ENCODE measurements at places on chromosomes 7 and 10. TPM values are rescaled to one million over a fixed set of nuclear protein-coding genes. Genes with fewer than 3 reads are reported as not detected.

SYCE1 gene
- not detected for total RNA-seq

MAP3K8 gene
- 16.4 TPM for total RNA-seq

NUTM2E gene
- total RNA-seq, result 0.70 TPM

NOS3 gene
- 1.8 TPM for total RNA-seq

ERV3-1 gene
- total RNA-seq, result 14.0 TPM

CRHR2 gene
- total RNA-seq, result not detected

CCDC172 gene
- total RNA-seq, result not detected

TMEM139 gene
- total RNA-seq, result 131 TPM

ARHGEF35 gene
- 29.6 TPM for total RNA-seq

DNA sequence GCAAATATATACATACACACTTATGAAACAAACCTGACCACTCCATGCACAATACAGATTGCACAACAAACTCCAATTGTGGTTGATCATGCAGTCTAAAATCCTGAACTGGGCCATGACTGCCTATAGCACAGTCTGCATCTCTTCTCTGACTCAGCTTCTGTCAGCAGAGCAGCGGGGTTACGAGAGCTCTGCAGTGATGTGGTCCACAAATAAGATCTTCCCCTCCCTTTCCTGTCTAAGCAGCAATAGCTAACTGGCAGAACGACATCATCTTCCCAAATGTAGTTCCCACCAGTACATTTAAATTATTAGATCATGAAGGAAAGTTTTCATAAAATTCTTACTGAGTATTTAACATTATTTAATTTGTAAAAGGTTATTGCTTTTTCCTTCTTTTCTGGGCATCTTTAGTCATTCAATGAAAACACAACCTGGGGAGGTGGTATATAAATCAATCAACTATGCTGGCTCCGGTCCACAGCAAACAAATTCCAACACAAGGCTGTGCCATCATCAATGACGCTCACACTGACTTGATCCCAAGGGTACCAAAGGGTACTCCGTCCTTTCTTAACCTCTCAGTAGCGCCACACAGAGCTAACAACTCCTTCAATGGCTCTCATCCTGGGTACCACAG is 17.1 kb downstream of the ARHGAP21 start:
- peak; percentile 72 for DNase-seq

DNA sequence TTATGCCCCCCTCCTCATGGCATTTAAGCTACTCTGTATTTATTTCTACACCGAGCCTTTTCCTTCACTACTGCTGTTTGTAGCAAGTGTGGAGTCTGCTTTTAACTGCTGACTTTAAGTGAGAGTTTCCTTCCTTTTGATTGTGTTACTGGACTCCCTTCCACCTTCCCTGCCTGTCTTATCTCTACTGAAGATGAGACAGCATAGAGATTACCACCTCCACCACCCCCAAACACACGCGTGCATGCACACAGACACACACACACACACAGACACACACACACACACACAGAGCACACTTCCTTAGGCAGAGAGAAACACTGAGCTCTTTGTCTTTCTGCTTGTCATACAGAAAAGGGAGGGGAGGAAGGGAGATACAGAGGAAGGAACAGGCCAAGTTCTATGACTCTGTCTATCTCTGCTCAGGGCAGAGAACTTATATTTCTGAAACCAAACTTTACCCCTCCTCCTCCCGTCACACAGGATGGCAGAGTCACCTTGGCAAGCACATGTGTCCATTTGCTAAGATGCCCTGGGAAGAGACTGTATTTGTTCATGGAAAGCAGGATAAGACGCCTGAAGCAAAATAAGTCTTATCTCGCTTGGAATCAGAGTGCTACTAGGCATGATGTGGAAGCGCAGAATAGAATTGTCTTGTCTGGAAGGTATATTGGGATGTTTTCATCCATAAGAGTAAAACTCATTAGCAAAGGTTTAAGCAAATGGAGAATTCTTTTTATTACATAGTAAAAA is 81.8 kb upstream of the CAV2 start:
- no peak for DNase-seq

GRCh38 chr10:6788231-6788630 is 208.2 kb upstream of the PRKCQ start:
- DNase-seq, result no peak

GRCh38 chr7:98079891-98080648 is 26.6 kb upstream of the LMTK2 start:
- no peak for DNase-seq

- no peak for DNase-seq
Measured at GRCh38 chr10:132111121-132111731, 45.5 kb downstream of the JAKMIP3 start.

GRCh38 chr7:6127110-6127490 is 95.9 kb downstream of the ANKRD61 start:
- no peak for DNase-seq

GRCh38 chr7:114973147-114973546 is 51.3 kb downstream of the MDFIC start:
- DNase-seq, result no peak

DNA sequence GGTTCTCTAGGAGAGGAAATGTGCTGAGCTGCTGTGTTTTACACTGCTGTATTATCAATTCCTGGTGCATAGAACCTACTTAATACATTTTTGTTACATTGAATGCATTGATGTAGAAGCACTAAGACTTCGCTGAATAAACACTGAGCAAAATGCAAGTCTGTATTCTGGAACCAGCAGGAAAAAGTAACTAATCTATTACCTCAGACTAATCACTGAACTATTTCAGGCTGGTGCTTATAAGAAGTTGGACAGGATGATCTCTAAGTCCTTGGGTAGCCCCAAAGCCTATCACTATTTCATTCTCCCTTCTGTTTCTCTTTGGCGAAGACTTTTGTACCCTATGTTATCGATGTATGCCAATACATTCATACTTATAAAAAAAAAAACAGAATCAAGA is 87.2 kb upstream of the LRRTM3 start:
- DNase-seq, result no peak

GRCh38 chr10:89183571-89183970 is 23.5 kb downstream of the CH25H start:
- no peak for DNase-seq

- DNase-seq, result no peak
Measured at GRCh38 chr10:5462841-5463293, 36.5 kb downstream of the CALML5 start.

DNA sequence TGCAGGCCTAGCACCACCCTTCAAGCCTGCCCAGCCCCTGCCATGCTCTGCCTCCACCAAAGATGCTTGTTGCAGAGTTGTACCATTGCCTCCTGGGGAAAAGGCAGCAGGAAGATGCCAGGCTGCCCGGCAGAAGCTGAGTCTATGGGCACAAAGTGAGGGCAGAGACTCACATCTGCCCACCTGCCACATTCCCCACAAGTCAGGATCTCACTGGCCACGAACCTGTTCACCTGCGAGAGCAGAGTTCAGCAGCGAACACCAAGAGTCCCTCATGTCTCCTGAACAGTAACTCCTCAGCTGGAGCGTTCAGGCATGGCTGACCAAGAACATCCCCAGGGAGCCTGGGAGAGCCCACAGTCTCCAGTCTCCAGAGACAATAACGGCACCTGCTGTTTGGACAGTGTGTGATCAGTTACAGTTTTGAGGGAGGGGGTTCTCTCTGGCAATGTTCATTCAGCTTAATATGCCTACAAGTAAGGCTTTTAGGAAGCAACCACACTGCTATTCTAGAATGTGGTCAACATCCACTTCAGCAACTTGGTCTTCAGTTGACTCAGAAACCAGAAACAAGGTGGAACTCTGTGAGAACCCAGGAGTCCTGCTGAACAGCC is 78.5 kb downstream of the GRID1 start:
- DNase-seq, result no peak

- DNase-seq, result peak; percentile 60
Measured at GRCh38 chr7:102286237-102287110, at the start of gene SH2B2. TSS of gene SH2B2 (plus strand) at chr7:102286868. CDS start at chr7:102300551, 13,683 bp downstream.

DNA sequence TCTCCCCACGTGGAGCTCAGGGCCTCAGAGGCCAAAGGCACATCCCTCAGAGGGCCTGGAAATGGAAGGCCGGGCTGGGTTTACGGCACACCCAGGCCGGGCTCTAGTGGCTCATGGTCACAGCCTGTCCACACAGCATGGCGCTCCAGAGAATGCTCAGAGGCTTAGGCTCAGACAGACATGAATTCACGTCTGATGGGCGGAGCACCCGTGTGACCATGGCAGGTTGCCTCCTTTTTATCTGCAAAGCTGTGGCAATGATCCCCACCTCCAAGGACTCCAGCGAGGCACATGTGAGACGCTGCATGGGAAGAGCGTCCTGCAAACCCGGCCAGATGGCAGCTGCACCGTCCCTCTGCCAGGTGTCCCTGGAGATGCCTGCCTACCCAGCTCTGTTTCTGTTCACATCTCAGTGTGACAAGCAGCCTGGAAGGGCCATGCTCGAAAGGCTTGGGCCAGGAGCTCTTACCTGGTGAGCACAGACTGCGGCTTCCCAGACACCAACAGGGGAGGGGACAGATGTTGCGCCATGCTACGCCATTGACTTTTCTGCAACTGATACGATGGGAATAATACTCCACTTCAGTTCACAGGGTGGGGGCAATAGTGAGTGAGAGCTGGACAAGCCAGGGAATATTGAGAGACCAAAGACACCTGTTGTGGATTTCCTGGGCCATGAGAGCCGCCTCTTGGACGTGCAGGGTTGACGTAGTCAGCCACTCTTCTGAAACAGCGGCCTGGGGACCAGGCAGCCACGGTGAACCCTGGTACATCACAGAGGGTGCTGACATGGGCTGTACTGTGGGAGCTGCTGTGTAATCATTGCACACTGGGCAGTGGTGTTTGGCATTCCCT is 34.4 kb upstream of the FAM20C start:
- no peak for DNase-seq

GRCh38 chr7:77819021-77819420 is 20.4 kb downstream of the PHTF2 start:
- no peak for DNase-seq

DNA sequence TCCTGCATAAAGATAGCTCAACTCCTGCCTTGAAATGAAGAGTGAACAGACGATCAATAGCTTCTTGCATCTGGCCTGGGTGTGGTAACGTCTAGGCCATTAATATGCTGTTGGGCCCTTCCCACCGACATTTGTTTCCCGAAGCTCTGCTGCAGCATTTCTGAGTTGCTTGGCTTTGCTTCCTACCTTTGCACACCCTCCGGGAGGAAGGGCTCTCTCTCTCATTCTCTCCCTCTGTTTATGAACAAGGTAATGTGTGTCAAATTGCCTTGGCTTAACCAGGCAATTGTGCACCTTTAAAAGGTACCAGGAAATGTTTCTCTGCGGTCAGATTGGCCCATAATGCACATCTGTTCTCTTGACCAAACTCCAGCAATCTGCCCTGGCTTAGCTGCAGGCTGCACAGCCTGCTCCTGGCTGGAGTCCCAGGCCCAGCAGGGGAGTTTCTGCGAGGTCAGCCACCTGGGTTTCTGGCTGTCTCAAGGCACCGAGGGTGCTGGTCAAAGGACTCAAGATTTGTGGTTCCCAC is 223.7 kb downstream of the SNX10 start:
- DNase-seq, result peak; percentile 96

DNA sequence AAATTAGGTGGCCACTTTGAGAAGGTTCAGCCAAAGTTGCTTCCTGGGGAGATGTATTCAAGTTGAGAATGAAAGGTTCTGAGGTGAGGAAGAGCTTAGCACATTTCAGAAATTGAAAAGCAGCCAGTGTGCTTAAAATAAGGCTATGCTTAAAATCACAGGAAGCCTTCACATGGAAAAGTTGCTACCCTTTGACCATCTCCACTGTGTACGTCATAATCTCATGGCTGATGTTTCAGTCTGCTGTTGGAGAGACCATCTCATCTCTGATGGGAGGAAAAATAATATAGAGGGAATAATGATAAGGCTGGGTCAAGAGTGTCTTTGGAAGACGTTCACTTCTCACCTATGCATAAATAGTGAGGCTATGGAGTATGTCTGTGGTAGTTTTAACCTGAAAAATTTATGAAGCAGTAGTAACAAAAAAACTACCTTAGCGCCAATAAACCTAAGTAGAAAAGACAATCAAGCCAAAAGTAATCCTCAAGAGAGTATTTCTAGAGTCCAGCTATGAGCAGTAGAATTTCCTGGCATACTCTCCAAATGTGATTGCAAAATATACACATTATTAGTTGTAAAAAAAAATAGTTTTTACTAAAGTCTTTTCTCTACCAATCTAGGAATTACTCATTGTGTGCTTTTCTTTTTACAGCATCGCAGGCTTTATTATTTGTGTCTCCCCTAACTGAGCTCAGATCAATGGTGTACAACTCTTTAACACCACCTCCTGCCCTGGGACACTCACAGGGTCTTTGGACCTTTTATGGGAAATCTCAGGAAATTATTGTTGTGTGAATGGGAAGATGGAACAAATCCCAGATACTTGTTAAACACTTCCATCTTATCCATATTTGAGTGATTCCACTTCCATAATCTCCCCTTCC is 435.2 kb upstream of the LRGUK start:
- no peak for DNase-seq

GRCh38 chr10:62082729-62083411 is 181.4 kb downstream of the ARID5B start:
- DNase-seq, result peak; percentile 35

DNA sequence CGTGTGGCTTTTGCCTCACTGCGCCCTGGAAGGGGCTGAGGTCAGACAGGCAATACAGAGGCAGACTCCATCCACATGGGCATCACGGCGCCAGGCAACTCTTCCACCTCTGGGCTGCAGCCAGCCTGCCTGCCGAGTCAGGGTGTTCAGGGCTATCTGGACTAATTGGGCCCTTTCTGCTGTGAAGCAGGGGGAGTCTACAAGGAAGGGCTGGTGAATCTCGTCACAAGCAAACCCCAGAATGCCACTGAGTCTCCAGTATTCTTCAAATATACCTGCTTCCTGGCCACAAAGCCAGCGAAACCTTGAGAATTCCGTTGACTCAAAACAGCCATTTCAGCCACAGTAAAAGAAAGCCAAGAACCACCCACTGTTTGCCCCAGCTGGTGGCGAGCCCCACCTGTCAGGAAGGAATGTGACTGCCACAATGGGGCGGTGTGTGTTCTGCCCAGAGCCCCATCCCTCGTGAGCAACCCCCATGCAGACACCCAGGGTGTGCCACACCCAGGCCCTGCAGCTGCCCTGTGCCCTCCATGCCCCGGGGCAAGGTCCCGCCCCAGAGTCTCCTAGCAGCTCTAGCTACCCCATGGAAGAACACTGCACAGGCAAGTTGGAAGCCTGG is 117.3 kb downstream of the FAM53B start:
- DNase-seq, result peak; percentile 83

GRCh38 chr7:39702133-39702532 is 78.8 kb downstream of the RALA start:
- no peak for DNase-seq

GRCh38 chr10:10193848-10194247 is 823.8 kb upstream of the CELF2 start:
- DNase-seq, result no peak

GRCh38 chr7:128059143-128059988 is 28.1 kb upstream of the LRRC4 start:
- no peak for DNase-seq

- DNase-seq, result no peak
Measured at GRCh38 chr10:114753126-114753525, 68.5 kb upstream of the FHIP2A start.

GRCh38 chr7:105734233-105734632 is 142.2 kb downstream of the ATXN7L1 start:
- peak; percentile 92 for DNase-seq

- no peak for DNase-seq
Measured at GRCh38 chr10:48896756-48897440, 42.7 kb downstream of the LRRC18 start.
